ENCODE measurements at places on chromosomes 5 and 9. TPM values are rescaled to one million over a fixed set of nuclear protein-coding genes. Genes with fewer than 3 reads are reported as not detected.

The RMI1 gene
- 27.8 TPM for total RNA-seq

The ELOVL7 gene
- 0.42 TPM for total RNA-seq

The GFI1B gene
- total RNA-seq, result not detected

The TMEM245 gene
- 34.7 TPM for total RNA-seq

The PCDHGB4 gene
- not detected for total RNA-seq

The ARID3C gene
- total RNA-seq, result 0.46 TPM

The TBC1D9B gene
- total RNA-seq, result 86.4 TPM

The PPP3R2 gene
- not detected for total RNA-seq

DNA sequence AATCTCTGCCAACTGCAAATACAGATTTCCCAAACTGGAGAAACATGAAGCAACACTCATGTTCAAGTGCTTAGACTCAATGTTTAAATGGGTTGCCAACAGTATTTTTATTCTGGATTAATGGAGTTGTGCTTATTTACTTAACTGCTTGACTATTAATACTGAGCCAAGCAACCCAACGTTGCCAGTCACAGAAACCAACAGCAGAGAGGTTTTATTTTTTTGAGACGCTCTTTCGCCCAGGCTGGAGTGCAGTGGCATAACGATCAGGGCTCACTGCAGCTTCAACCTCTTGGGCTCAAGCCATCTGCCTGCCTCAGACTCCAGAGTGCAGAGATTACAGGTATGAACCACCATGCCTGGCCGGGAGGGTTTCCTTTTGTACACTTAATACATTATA is 8.5 kb upstream of the TMEM268 start:
- H3K4me1 ChIP-seq, result no peaks in the 10 kb centered on the region
- no peak overlapping the region for H3K4me3 ChIP-seq
- no peak overlapping the region for H3K27ac ChIP-seq
- no peak for DNase-seq
- peaks cover 48% of the 10 kb centered on the region for H3K36me3 ChIP-seq

DNA sequence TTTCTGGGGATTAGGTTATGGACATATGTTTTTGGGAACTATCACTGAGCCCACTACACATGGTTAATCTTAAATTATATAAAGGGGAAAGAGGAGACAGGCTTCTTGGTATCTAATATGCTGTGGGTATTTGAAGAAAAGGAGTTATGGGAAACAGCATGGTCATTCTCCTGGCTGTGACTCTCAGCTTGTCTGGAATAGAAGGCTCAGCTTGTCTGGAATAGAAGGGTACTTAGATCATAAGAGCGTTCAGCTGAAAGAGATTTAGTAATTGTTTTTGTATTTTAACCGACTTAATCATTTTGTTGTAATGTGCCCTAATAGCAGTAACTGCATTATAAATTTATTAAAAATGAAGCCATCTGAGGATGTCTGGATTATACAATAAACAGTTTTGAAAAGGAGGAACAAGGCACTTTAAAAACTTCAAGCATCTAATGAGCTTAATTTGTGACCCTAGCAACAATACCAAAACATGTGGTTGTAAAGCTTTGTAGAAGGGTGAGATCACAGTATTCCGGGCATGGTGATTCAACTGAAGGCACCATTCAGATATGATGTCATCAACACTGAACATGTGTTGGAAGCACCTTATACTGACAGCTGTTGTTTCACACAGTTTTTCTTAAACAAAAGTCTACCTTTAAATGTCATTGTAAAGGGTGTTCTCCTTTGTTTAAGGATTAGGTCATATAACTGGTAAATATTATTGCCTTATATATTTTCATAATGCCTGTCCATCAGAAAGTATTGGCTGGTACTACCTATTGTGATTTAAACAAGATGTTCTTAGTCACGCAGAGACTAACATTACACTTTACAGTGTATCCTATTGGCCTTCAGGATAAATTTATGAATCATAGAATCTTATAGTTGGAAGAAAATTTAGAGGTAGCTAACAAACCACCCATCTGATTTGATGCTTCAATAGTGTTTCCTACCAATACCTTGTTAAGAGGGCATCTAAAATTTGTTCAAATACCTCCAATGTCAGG is 2174.1 kb upstream of the WWC1 start:
- H3K36me3 ChIP-seq, result no peaks in the 10 kb centered on the region
- no peak for DNase-seq
- H3K27ac ChIP-seq, result no peak overlapping the region
- no peaks in the 10 kb centered on the region for H3K27me3 ChIP-seq

DNA sequence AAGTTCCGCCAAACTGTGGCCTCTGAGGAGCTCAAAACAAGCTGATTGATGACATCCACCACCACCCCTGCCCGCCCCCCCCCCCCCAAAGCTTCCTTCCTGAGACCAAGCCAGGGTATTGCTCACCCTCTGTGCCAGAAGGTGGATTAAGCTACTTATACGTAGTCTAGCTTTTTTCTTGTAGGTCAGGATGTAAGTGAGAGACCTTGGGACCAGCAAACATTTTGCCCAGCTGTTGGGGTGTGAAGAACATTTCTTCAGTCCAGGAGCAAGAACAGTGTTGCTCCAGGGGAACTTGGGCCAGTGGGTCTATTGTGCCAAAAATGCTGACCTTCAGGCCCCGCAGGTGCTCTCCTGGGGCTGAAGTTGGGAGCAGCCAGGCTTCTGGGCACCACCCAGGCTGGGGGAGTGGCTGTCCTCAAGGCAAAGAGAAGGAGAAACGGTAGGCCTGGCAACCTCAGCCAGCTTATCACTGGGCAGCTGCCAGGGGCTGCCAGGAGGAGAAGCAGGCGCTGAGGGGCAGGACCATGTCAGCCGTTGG is 18.0 kb downstream of the NEURL1B start:
- no peak for DNase-seq
- no peaks in the 10 kb centered on the region for H3K4me1 ChIP-seq
- H3K36me3 ChIP-seq, result peaks cover 3% of the 10 kb centered on the region
- H3K27ac ChIP-seq, result no peak overlapping the region
- H3K4me3 ChIP-seq, result no peak overlapping the region
- peaks cover 2% of the 10 kb centered on the region for H3K27me3 ChIP-seq

DNA sequence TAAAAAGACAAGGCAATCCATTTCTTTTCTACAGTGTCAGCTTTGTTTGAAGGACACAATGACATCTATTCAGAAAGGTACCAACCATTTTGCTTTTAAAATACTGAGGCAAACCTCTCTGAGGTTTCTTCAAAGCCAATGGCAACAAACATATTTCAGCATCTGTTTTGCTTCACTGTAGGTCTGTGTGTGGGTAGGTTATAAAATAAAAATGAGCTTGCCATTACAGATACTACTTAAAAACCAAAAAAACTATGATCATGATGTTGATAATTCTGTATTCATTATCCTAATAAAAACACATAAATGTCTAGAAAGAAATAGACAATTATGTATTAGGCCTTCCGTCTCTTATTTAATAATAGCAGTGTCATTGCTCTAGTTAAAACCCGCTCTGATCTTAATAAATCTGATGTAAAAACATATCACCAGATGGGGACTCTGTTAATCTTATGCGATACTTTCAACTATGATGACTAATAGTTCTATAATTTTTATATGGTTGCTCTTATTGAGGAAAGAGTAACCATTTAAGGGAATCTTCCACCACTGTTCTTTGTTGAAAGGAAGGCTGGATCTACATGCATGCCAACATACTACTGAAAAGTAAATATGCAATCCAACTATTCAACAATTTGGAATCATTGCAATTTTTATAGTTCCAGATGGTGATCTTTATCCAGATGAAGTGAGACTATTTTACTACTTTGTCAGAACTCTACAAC is 647.2 kb downstream of the PDE4D start:
- DNase-seq, result no peak
- no peaks in the 10 kb centered on the region for H3K4me1 ChIP-seq
- peaks cover 19% of the 10 kb centered on the region for H3K27me3 ChIP-seq
- H3K36me3 ChIP-seq, result no peaks in the 10 kb centered on the region
- H3K27ac ChIP-seq, result no peak overlapping the region
- no peak overlapping the region for H3K4me3 ChIP-seq

GRCh38 chr9:89122949-89123348 is 55.7 kb downstream of the SHC3 start:
- H3K27me3 ChIP-seq, result peaks cover 10% of the 10 kb centered on the region
- DNase-seq, result no peak
- no peak overlapping the region for H3K27ac ChIP-seq
- no peaks in the 10 kb centered on the region for H3K4me1 ChIP-seq

GRCh38 chr9:103533318-103533717 is 538.2 kb downstream of the CYLC2 start:
- H3K36me3 ChIP-seq, result no peaks in the 10 kb centered on the region
- no peak overlapping the region for H3K27ac ChIP-seq
- H3K4me1 ChIP-seq, result no peaks in the 10 kb centered on the region
- no peak overlapping the region for H3K4me3 ChIP-seq

DNA sequence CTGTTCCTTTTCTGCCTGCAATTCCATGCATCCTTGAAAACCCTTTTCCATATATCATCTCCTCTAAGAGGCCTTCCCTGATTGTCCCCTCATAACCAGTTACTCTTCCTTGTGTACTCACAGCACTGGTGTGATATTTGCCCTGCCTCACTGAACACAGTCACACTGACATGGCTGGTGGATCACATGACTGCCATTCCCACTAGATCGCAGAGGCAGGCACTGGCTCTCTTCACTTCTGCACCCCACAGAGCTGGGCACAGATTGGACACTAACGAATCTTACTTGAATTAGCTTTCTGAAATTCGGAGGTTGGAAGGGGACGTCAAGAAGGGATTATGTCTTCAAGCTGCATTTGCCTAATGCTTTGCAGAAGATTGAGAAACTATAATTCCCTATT is 208.0 kb downstream of the PAPPA start:
- no peak overlapping the region for H3K27ac ChIP-seq
- H3K4me1 ChIP-seq, result no peaks in the 10 kb centered on the region
- no peaks in the 10 kb centered on the region for H3K36me3 ChIP-seq
- no peak overlapping the region for H3K4me3 ChIP-seq
- H3K27me3 ChIP-seq, result no peaks in the 10 kb centered on the region

DNA sequence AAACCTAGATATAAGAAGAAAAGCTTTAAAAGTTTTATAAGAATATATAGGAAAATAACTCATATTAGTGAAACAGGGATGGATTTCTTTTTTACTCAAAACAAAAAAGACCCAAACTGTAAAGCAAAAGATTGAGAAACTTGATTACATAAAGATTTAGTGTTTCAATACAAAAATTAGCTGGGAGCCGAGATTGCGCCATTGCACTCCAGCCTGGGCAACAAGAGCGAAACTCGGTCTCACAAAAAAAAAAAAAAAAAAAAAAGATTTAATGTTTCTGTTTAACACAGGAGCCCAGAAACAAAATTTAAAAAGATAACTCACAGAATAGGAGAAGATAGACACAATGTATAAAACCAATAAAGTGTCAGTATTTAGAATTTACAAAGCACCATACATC is 45.2 kb downstream of the CDC14B start:
- DNase-seq, result no peak
- no peak overlapping the region for H3K27ac ChIP-seq

DNA sequence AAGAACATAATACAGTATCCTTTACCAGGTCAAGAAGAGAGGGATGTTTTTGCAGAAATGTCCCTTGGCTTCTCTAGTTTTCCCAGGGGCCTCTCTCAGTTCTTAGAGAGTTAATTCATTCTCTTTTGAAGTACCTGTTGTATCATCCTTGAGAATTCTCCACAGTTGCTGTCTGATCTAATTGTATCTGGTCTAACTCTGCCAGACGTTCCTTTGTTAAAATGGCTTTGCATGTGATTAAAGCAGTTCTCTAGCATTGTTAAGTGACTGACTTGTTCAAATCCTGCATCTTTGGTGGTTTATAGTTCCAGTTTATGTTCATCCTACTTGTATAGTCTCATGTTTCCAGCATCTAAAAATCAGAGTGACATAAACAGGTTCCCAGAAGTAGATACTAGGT is 65.0 kb downstream of the KIAA1958 start:
- H3K36me3 ChIP-seq, result no peaks in the 10 kb centered on the region
- H3K27ac ChIP-seq, result no peak overlapping the region
- H3K4me3 ChIP-seq, result no peak overlapping the region
- no peak for DNase-seq

GRCh38 chr9:128523199-128523925 is 18.8 kb downstream of the GLE1 start:
- no peak for DNase-seq
- peaks cover 49% of the 10 kb centered on the region for H3K36me3 ChIP-seq
- H3K4me1 ChIP-seq, result no peaks in the 10 kb centered on the region
- no peak overlapping the region for H3K27ac ChIP-seq

GRCh38 chr5:58764199-58764598 is 181.3 kb downstream of the RAB3C start:
- no peak overlapping the region for H3K27ac ChIP-seq
- no peaks in the 10 kb centered on the region for H3K36me3 ChIP-seq
- no peaks in the 10 kb centered on the region for H3K27me3 ChIP-seq
- peaks cover 16% of the 10 kb centered on the region for H3K4me1 ChIP-seq

- no peaks in the 10 kb centered on the region for H3K4me1 ChIP-seq
- no peak for DNase-seq
- no peak overlapping the region for H3K27ac ChIP-seq
- H3K36me3 ChIP-seq, result no peaks in the 10 kb centered on the region
- peaks cover 3% of the 10 kb centered on the region for H3K27me3 ChIP-seq
These were observed 36.3 kb upstream of the FGF1 start for GRCh38 chr5:142722146-142722545.

- no peak for DNase-seq
- H3K27ac ChIP-seq, result no peak overlapping the region
- H3K36me3 ChIP-seq, result no peaks in the 10 kb centered on the region
- H3K27me3 ChIP-seq, result peaks cover 4% of the 10 kb centered on the region
- H3K4me1 ChIP-seq, result no peaks in the 10 kb centered on the region
These were observed 9.8 kb downstream of the SMIM23 start for GRCh38 chr5:171795381-171795780.

DNA sequence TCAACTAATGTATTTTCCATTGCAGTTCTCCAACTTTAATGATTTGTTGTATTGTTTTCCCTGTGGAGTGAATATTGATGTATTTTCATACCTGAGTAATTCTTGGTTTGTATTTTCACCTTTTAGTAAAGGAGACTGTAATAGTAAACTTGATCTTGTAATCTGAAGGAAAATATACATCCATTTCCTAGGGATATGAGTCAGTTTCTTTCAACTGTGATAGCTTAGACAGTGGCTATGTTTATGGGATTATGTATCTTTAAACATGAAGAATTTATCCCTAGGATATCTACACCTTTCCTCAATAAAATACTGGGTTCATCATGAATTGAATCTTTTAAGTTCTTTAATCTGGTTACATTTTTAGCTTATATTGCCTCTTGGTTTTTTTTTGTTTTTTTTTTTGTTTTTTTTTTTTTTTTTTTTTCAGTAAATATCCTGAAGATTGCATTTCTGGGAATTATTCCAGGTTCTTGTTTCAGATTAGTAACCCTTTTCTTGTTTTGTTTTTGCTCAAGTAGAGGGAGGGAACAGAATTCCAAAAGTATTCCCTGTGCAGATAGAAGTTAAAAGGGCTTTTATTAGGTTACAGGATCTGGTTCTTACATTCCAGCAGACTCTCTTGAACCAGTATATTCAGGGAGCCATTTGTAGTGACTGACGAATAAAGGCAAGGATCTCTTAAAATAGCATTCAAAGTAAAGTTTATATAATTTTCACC is 7.1 kb downstream of the WDR36 start:
- H3K36me3 ChIP-seq, result peaks cover 30% of the 10 kb centered on the region
- peaks cover 22% of the 10 kb centered on the region for H3K4me1 ChIP-seq
- no peak for DNase-seq
- no peak overlapping the region for H3K4me3 ChIP-seq

- no peak for DNase-seq
- H3K4me1 ChIP-seq, result peaks cover 30% of the 10 kb centered on the region
- no peaks in the 10 kb centered on the region for H3K36me3 ChIP-seq
- H3K4me3 ChIP-seq, result peak overlapping the region; percentile 48
- no peak overlapping the region for H3K27ac ChIP-seq
These were observed 138.1 kb downstream of the C9orf50 start for GRCh38 chr9:129482521-129483414.
